A549 treated with ZK216348 at 1 μM for 4 hours (cell line): ENCODE measurements at places on chromosomes 1 and 21. TPM values are rescaled to one million over a fixed set of nuclear protein-coding genes. Genes with fewer than 3 reads are reported as not detected.

CD1C gene
- total RNA-seq = not detected in 5 replicates

SPRR1B gene
- not detected in 5 replicates for total RNA-seq

RIIAD1 gene
- total RNA-seq = not detected in 5 replicates

PLPPR4 gene
- total RNA-seq = not detected in 5 replicates

AADACL3 gene
- total RNA-seq = not detected in 5 replicates

CITED4 gene
- total RNA-seq = 39.5 to 126 TPM (median 106 TPM) in 5 replicates

TAL1 gene
- not detected in 5 replicates for total RNA-seq

EPHA8 gene
- total RNA-seq = 0.02 to 0.06 TPM (median 0.05 TPM) in 3 of 5 replicates, not detected in the others
